ENCODE measurements at places on chromosomes 7 and 10.

DNA sequence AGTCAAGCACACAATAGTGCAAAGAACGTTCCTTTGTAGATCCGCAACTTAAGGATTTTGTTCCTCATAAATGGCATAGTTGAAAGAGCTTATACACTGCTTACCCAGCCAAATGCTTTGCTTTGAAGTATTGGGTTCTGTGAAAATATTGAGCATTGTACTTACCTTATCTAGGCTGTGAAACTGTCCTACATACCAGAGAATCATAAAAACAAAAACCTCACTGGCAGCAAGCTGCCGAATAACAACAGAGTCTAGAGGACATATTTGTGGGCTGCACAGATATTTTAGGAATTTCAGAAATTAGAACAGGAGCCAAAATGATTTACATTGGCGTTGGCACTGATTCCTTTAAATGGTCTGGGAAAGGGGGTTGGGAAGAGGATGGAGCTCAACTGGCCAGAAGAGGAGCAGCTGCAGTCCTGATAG, 174.8 kb downstream of the RTKN2 start:
- DNase-seq: peak; percentile 96

DNA sequence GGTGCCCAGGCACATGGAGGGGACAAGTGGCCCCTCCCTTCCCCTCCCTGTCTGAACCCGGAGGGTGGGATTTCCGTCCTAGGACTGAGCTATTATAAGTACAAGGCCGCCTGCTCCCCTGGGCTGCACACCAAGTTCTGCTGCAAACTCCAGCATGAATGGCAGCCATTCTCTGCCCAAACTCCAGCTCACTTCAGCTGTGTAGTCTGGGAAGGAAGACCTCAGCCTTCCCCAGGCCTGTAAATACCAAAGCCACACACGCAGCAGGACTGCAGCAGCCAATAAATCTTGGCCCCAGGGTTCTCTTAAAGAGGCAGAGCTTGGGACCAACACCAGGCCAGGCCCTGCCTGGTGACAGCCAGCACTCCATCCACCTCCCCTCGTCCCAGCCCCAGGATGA, 291.3 kb upstream of the ZMIZ1 start:
- peak; percentile 55 for DNase-seq

DNA sequence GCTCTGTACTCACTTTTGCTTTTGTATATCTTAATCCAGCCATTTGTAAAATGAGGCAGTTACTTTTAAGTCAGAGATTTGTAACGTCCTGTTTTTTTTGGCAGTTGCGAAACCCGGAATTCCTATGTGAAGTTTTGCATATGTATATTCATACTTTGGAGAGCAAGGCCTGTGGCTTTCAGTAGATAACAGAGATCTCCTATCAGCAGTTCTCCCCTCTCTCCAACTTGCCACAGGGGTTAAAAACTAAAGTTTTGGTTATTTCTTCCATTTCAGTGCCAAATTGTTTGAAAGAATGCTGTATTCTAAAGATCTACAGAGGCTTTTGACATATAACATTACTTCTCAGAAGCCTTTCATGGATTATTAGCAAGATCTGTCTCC, 102.4 kb downstream of the EXOC4 start:
- DNase-seq: peak; percentile 87

DNA sequence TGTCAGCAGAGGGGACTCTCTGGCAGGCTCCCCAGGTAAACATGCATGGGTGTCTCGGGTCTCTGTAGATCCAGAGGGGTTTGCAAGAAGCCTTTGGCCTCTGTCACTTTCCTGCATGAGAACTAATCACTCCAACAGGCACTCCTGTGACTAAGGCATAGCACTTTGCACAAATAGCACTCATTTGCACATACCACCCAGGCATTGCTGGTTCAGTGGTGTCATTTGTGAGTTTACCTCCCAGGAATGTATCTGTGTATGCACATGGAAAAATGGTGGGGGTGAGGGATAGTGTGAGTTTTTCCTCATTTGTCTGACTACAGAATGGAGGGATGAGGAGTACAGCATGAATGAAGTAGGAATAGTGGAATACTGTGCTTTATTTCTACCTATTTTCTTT, 39.5 kb downstream of the CNNM1 start:
- DNase-seq: peak; percentile 61

GRCh38 chr7:99719996-99720769, 14.8 kb downstream of the CYP3A7 start:
- DNase-seq: no peak

GRCh38 chr10:32970910-32971309, 12.9 kb upstream of the ITGB1 start:
- DNase-seq: no peak

DNA sequence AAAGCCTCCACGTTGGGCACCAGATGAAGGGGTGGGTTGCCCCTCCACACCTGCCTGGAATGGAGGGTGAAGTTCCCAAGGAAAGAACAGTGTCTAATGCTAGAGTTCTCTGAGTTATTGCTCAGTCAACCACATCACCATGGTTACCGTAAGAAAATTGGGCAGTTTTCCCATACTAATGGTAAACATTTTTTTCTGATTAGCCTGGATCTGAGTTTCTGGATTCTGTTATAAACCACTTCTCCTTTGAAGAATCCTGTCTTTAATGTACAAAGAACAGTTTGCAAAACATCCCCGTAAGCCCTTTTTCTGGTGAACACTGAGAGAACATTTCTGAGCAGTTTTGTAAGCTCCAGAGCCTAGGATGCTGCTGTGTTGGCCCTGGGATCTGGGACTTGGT, 45.5 kb downstream of the ABCC2 start:
- peak; percentile 55 for DNase-seq

DNA sequence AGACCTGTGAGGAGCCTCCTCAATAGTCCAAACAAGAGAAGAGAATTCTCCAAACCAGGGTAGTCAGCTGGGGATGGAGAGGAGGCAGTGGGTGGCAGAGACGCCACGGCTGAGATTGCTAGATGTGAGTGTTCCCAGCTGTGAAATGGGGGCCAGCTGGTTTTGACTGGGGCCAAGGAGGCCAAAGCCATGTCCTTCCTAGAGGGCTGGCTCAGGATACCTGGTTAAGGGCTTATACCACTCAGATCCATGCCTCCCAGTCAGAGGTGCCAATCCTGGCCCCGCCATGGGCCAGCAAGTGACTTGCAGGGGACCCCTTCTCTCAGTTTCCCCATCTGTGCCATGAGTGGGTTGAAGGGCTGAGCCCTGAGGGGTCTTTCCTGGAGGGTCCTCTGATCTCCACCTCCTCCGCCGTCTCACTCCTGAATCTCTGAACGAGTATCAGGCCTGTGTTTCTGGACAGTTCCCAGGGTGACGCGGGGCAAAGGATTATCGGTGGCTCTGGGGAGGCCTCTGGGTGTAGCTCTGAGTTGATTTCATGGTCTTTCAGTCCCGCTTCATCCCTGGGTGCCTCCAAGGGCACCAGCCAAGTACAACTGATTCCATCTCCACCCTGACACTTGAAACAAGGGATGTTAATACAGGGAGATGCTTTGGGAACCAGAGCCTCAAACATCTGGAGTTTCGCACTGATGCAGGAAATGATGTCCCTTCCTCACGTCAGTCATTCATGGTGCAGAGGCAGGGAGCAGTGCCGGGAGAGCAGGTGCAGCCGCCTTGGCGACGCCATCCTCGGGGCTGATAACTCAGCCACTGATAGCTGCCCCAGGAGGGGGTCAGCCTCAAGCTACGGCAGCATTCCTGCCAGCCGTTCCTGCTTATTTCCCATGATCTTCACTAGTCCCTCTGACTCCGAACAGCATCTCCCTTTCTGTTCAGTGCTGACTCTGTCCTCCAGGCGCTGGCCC, 126.7 kb downstream of the RGS10 start:
- no peak for DNase-seq

- DNase-seq: peak; percentile 44
Measured at GRCh38 chr7:92461027-92462003, 14.0 kb downstream of the GATAD1 start.

DNA sequence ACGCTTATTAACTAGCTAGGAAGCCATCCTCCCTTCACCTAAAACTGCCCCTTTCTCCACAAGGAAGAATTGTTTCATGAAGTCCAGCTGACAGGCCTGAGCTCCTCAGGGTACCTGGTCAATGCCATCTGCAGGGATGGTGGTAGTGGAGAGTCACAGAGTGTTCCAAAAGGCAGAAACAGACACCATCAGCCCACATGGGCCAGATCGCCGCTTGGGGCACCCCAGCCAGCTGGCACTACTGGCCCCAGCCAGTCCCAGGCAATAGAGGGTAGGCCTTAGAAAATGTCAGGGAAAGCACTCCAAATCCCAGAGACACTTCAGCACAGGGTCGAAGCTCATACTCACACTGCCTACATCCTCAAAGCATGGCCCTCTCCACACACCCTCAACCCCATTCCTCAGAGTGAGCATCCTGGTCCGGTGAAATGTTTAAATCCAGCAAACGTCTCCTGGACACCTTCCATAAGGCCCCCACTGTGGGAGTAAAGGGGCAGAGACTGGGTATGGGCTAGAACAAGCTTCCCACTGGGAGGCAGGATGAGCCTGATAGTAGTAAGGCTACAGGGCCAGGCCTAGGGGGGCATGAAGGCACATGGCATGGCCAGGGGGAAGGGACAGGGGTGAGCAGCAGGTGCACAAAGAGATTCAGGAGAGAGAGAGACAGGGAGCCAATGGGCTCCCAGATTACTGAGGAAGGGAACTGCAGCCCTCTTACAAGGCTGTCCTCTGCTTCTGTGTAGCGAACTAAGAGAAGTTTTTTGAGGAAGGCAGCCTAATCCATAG, 1.9 kb downstream of the LRRC20 start:
- DNase-seq: no peak

- DNase-seq: peak; percentile 54
Measured at GRCh38 chr10:125692196-125692595, 9.2 kb upstream of the TEX36 start.

DNA sequence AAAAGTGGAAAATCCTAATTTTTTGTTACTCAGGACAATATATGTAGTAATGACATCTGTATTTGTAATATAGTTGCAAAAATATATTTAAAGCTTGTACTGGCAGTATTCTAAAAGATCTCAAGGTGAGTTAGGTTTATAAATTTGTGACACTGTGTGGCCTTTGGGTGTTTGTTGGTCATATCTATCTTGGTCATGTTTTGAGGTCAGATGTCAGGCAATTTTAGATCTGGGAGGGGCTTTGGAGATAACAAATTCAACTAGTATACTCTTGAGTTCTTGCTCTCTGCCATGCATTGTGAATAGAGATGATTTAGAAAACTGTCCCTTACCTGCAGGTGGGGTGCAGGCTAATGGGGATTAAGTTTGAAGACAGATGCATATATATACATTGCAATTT, 3.1 kb downstream of the TBC1D12 start:
- no peak for DNase-seq

DNA sequence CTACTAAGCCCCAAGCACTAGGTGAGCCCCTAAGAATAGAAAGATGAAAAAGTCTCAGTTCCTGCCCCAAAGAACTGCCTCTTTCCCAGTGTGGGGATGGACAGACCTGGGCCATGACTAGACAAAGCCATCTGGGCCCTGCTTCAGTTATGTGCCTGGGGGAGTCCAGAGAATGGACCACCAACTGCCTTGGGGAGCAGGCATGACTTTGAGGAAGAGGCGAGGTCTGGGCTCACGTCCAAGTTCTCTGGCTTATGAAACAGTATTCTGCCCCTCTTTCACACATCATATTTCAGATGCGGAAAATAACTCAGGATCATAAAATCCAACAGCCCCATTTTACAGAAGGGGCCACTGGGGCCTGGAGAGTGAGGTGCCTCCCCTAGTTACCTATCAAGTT, 80.3 kb downstream of the PLXNA4 start:
- DNase-seq: no peak

GRCh38 chr7:110448918-110449317, 642.0 kb upstream of the LRRN3 start:
- no peak for DNase-seq

- peak; percentile 79 for DNase-seq
Measured at GRCh38 chr7:30225863-30226613, 58.4 kb upstream of the ZNRF2 start.

GRCh38 chr7:20050241-20050966, 166.8 kb downstream of the MACC1 start:
- no peak for DNase-seq
